Left cardiac atrium (tissue), 4 donors: ENCODE measurements at places on chromosomes 3 and 15.

DNA sequence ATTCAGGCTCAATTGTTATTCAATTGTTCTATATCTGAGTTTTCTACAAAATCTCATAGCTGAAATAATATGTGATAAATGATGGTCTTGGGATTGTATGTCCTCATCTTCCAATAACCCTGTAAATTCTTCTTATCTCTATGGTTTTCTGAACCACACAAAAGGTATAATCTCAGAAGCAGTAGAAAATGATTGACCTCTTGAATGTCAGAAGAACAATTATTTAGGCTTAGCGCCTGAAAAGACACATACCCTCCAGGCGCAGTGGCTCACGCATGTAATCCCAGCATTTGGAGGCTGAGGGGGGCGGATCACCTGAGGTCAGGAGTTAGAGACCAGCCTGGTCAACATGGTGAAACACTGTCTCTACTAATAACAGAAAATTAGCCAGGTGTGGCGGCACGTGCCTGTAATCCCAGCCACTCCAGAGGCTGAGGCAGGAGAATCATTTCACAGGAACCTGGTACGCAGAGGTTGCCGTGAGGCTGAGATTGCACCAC lies 288.0 kb upstream of the TBC1D5 start:
- DNase-seq: no peak

DNA sequence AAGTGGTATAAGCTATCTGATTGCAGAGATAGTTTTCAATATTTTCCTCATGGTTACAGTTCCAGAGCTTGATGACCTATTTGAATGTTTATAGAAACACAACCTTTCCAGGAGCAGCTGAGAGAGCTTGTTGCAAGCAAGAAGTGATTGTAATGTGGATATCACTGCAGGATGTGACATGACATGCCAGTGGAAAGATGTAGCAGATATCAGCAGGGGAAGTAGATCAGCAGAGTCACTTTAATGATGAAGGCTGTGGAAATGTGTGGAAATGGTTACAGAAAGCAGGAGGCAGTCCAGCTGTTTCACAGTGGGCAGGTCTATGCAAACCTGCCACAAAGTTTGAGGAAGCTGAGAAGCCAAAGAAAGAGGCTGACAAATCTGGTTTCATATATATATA lies 21.0 kb downstream of the TMEM158 start:
- no peak for DNase-seq

GRCh38 chr3:128462341-128462910 lies 4.3 kb downstream of the DNAJB8 start:
- DNase-seq: no peak

DNA sequence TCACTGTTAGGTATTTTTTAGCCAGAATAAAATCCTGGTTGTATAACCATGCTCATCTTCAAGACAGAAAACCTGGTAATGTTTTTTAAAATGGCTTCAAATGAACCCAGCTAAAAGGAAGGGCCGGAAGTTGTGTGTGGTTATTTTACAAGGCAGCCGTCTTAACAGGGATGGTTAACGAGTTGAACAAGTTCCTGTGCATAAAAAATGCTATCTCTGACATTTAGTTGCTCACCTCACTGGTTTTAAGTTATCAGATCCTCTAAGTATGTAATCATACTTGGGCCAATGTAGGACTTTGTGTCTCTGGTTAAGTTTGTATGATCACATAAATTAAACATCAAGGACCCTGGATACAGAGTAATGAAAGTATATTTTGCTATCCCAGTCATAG lies 2.1 kb downstream of the ATP11B start:
- no peak for DNase-seq

DNA sequence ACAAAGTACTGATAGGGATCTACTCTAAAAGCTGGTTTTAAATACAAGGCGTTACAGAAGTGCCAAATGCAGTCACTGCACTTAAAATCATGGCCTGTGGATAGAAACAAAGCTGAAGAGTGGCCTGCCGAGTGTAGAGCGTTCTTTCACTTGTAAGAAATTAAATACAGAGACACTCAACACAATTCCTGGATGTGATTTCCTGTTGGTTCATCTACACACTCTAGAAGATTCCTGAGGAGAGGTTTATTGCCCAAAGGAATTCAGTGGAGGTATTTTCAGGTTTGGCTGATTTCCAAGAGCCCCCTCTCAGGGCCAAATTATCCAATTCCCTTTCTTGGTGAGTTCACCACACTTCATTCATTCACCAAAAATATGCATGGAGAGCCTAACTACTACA lies 200.3 kb upstream of the IL12A start:
- no peak for DNase-seq

DNA sequence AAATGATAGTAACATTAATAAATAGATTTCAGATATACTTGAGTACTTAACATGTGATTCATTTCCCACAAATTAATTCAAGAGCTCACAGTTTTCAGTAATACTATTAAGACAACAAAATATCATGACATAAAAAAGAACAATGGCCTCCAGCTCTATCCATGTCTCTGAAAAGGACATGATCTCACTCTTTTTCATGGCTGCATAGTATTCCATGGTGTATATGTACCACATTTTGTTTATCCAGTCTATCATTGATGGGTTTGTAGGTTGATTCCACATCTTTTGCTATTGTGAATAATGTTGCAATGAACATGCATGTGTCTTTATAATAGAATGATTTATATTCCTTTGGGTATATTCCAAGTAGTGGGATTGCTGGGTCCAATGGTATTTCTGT lies 1012.8 kb upstream of the ALCAM start:
- DNase-seq: no peak

- no peak for DNase-seq
Observed at GRCh38 chr3:169603661-169604060, 59.9 kb downstream of the MECOM start.

DNA sequence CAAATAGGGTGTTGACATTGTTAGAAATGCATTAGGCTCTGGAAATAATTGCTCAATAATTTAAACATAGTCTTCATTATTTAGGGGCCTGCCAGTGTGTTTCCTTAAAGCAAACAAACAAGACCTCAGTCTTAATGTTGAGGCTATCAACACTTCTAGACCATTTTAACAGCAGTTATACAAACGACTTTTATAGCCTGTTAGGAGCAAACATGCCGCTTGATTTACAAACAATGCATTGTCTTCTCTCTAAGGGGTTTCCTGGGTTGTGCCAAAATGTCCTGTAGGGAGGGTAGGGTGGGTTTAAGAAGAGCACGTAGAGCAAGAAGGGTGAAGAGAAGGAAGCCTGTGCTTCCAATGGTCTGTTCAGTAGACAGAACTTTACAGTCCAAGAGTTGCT lies 53.7 kb downstream of the TPRG1 start:
- DNase-seq: no peak

DNA sequence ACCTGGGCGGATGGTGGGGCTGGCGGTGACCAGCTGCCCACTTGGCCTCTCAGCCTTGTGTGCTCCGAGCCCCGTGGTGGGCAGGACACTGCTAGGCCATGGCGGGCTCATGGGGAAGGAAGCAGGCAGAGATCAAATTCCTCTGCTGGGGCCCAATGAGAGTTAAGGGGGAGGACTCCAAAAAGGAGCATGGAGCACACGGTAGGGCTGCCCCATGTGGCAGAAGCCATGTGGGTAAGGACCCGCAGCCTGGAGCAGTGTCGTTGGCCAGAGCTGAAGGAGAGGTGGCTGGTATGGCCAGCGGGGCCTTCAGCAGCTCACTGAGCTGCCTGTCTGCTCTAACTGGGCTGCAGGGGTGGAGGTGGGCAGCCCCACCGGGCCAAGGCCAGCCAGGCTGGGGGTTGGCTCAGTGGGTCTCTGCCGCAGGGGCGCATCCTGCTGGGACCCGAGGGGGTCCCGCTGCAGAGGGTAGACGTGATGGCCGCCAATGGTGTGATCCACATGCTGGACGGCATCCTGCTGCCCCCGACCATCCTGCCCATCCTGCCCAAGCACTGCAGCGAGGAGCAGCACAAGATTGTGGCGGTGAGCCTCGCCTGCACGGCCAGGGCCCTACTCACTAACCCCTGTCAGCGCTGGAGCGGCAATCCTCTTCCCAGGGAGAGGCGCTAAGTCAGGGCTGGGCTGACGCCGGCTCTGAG lies 11.3 kb downstream of the STAB1 start:
- DNase-seq: no peak

DNA sequence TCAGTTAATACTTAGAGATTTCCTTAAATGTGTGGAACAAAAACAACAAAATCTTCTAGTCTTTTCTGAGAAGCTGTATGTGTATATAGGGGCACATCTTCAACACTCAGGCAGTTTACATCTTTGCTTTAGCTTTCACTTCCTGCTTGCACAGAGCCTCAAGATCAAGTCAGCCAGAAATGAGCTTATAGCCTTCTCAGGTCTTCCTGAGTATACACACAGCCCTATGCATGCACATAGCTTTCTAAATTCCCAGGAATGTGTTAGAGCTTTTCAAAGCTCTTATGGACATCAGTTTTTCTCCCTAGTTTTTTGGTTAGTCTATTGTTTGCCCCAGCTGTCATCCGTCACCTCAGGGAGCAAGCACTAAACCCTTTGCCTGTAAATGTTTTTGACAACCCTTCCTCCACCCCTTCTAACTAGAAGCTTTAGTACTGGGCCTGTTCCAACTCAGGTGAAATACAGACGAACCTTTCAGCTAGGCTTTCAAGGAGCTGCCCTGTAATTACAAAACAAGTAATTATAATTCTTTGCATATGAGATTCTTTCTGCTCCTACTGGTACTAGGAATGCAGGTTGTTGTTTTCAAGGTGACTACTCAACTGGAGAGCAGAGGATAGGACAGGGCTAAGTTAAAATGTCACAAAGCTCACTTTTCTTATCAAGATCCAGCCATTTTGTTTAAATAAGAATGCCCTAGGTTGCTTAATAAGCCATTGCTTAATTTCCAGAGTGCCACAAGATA lies 22.6 kb upstream of the MTMR10 start:
- DNase-seq: no peak

GRCh38 chr3:24582431-24583403 lies 88.1 kb upstream of the THRB start:
- DNase-seq: no peak

DNA sequence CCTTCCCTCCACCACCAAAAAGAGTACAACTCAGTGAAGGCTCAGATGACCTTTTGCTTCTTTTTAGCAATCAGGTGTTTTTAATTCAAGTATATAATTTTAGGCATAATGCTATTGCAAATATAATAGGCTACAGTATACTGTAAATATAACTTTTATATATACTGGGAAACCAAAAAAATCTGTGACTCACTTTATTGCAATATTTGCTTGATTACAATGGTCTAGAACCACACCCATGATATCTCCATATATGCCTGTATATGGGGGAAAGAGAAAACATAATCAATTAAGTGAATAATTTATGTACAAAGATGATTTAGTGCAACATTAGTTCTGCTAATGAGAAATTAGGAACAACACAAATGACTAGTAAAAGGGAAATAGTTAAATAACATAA lies 134.3 kb downstream of the TLE3 start:
- DNase-seq: no peak

GRCh38 chr3:151581035-151581434 lies 120.2 kb upstream of the IGSF10 start:
- no peak for DNase-seq

DNA sequence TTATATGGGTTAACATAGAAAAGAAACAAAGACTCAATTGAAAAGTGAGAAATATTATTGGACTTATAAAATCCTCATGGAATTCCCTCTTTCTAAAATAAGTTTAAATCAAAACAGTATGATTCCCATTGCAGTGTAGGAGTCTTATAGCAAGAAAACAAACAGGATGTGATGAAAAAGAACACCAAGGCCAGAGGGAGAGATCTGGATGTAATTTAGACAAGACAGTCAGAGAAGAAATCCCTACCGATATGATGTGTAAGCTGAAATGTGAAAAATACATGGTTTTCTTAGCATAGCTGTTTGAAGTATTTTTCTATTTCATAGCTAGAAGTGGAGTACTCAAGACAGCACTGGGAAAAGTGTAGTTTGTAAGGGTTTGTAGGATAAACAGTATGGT lies 521.5 kb downstream of the RSL24D1 start:
- DNase-seq: no peak

DNA sequence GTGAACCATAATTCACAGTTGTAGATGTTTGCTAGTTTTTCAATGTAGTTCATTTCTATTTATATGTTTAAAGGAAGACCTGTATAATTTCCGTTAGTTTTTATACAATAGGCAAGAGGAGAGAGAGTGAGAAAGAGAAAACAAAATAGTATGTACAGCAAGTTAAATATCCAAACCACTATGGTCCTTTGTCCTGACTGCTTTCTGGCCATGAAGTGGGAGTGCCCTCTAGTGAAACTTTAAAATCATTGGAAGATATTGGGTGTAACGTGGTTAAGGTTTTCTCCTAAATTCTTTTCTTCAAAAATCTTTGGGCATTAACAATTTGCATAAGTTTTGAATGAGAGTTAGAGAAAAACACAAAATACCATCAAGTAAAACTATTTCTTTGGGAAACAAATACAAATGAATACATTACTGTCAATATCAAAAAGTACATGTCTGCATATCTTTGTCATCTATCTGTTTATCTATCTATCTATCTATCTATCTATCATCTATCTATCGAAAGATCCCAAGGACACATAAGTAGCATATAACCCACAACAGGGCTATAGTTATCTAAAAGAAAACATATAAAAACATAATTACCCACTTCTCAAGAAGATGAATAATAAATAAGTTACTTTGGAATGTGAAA lies 534.6 kb upstream of the ATP11B start:
- no peak for DNase-seq

GRCh38 chr3:101203411-101203810 lies 117.0 kb downstream of the IMPG2 start:
- DNase-seq: no peak

- no peak for DNase-seq
Observed at GRCh38 chr3:102511168-102511567, 76.4 kb downstream of the ZPLD1 start.
